ENCODE measurements at places on chromosomes 1 and 21.

GRCh38 chr1:213371847-213372619 lies 321.0 kb downstream of the RPS6KC1 start:
- DNase-seq, result no peak

DNA sequence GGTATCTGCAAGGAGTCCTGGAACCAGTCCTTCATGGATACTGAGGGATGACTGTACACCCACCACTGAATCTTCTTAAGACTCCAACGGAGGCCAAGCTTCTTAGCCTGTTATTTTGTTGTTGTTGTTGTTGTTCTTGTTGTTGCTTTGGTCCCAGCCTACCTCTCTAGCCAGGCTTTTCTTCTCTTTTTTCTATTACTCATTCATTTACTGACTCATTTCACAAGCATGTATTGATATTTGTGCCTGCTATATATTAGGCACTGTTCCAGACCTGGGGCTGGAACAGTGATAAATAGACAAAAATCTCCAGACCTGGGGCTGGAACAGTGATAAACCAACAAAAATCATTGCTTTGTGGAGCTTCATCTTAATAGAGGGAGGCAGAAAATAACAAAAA lies 20.4 kb downstream of the CENPF start:
- DNase-seq, result no peak

DNA sequence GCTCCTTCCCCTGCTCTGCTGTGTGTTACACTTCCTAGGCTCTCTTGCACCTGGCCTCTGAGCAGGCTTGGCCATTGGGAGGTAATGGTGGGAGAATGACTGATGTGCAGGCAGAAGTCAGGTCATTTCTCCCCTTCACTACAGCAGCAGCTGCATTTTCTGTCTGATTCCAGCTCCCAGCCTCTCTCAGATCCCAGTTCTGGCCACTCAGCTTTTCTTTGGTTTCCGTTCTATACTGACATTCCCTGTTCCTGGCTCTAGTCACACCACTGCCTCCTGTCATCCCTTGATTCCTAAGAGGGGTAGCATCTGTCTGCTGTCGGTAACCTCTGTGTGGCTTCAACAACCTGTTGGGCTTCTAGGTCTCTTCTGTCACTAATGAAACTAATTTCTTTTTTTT lies 127.7 kb upstream of the HOOK1 start:
- no peak for DNase-seq

DNA sequence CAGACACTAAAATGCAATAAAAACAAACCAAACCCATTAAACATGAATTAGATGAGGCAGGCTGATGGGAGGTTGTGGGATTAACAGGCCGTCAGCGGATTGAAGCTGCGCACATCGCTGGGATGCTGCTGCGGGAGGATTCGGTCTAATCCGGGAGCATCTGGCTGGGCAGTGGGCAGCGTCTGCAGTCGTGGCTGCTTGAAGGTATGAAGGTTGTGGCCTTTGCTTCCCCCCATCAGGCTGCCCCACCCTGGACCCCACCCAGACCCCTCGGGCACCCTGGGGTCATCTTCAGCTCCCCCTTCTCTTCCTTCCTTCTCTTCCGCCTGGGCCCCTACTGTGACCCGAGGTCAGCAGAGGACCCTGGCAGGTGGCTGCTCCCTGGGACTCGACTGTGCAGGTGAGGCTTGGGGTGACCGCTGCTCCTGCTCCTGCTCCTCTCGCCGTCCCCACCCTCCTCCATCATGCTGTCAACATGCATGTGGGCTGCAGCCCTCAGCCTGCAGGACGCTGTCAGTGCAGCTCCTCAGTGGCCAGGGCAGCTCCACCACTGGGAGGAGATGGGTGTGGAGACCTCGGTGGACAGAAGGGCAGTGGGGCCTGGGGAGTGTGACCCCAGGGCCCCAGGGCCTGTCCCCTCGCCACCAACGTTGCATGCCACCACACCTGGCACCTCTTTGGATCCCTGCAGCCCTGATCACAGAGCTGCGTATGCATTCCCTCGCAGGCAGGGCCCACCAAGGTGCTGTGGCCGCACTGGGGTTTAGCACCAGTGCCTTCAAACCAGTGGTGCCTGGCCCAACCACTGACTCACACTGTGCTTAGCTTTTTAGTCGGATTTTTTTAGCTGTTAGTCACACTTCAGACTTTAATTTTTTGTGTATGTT lies 112.2 kb upstream of the COL6A1 start:
- no peak for DNase-seq

DNA sequence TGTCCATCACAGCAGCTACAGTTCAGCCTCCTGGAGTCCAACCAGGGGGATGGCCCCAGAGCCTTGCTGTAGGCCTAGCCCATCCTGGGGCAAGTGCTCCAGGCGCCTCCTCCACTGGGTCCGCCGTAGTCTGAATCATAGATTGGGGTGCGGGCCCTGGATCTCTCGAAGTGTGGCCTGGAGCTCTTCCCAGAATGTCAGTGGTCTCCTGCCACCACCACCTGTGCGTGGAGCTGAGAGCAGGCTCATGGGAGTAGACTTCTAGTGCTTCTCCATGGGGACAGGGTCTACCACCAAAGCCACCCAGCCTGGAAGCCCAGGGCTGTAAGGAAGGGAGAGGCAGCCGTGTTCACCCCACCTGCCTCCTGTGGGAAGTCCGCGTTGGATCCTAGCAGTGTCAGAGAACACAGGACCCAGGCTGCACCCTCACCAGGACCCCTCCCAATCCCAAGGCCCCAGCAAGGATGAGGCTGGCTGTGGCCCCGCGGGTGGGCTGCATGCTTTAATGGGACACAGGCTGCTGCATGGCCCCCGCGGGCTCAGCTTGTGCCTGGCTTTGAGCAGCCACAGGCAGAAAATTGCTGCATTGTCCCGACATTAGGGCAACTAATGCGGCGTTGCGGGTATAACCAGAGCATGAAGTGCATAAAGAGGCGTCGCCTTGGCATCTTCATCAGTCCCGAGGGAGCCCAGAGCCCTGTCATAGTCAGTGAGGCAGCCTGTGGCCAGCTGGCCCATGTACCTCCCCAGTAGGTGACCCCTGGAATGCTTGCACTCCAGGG lies 735 bp upstream of the HES3 start:
- DNase-seq, result no peak

DNA sequence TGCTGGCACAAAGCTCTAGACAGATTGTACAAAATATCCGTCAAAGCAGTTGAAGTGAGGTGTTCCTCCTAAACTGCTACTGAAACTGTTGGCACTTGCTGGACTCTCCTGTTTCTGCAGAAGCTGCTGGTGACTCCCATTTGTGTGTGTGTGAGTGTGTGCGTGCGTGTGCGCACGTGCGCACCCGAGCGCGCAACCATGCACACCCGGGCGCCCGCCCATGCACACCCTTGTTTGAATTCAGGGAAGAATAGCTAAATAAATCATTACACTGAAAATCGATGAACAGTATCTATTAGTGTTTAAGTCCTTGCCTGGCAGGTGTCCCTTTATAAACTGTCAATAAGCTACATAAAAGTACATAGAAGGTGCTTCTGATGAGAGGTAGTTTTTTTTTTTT lies 156.4 kb upstream of the B3GALT2 start:
- DNase-seq, result no peak

DNA sequence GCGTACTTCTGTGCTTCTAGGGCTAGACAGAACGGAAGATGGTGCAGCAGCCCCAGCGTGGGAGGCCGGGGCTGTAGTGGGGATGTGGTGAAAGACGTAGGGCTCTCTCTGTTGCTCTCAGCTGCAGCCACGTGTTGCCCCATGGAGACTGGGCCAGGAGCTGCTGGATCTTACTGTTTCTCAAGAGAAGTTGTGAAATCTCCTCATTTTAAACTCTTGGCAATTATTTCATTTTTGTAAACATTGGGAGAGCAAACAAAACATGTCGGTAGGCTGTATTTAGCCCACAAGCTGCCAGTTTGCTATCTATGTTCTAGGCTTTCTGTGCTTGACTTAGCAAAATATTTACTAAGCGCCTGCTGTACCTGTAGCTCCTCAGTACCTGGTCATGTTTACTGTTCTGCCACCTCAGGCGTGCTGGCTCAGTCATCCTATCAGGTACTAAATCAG lies 15.9 kb upstream of the ELOA start:
- DNase-seq, result no peak

DNA sequence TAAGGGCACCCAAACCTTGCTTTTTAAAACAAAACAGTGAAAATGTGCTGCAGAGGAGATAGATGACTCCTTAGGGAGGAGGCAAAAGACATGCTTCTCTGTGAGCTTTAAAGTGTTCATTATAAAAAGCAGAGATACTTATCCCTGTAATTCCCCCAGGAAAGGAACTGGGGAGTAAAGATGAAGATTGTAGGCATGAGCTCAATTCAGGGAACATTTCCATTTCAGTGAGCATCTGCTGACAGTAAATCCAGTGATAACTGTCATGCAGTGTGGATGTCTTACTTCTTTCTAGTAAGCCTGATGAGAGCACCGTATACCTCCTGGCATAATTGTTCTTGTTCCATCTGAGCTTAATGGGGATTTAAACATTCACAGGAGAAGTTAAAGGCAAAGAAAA lies 1296.5 kb downstream of the MRPL39 start:
- DNase-seq, result no peak

DNA sequence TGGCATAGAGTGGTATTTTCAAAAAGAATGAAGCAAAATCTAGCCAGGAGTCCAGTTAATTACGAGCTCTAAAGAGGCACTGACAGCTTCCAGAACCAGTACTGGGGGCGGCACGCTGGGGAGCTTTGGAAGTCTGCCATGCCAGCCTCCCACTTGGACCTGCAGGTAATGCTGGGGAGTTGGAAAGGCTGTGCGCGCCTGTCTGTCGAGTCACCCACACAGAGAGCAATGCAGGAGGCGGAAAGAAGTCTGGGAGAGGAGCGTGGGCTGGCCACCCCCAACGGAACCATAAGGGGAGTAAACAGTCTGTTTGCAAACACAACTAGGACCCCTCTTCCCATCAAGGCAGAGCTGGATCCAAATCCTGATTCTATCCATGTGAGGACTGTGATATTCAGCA lies 84.5 kb downstream of the BEND5 start:
- no peak for DNase-seq

GRCh38 chr1:87956072-87956471 lies 627.4 kb downstream of the LMO4 start:
- DNase-seq, result no peak

DNA sequence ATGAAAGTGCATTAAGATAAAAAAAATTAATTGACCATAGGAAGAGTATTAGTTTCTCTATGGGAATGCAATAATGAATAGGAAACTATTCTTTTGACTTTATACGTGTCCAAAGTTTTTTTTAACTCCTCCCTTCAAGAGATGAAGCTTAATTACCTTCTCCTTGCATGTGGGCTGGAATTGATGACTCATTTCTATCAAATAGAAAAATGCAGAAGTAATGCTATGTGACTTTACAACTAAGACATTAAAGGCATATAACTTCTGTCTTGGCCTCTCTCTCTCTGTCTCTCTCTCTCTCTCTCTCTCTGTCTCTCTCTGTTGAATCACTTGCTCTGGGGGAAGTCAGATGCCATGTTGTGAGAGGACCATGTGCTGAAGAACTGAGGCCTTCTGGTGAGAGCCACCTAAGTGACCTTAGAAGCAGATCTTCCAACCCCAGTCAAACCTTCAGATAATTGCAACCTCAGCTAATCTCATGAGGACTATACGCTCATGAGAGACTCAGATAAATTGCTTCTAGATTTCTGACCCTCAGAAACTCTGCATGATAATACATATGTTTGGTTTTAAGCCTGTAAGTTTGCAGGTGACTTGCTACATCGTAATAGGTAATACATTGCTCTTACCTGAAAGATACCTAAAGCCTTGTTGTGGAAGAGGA lies 414.2 kb downstream of the KCNT2 start:
- DNase-seq, result no peak

DNA sequence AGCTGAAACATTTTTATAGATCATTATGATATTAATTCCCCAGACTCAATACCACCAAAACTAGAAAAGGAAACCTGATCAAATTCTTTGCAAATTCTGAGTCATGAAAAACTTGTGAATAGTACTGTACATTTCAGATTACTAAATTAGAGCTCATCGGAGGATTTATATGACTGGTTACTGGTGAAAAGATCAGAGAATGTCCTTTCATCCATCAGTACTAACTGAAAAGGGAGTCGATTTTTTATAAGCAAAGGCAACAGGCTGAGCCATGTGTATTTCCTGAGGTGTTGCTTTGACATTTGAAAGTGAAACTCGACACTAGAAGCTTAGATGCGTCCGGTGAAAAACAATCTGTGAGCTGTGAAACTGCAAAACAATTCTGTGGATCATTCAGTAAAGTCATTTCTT lies 155.7 kb downstream of the TNFSF18 start:
- no peak for DNase-seq

- DNase-seq, result no peak
Observed at GRCh38 chr1:229127301-229127700, 143.6 kb upstream of the RAB4A start.

GRCh38 chr1:77594366-77595112 lies 87.9 kb downstream of the ZZZ3 start:
- no peak for DNase-seq

- no peak for DNase-seq
Observed at GRCh38 chr21:37060296-37060695, 12.6 kb downstream of the PIGP start.

GRCh38 chr1:145977486-145978470 lies 13.3 kb downstream of the POLR3GL start:
- peak; percentile 83 for DNase-seq

- no peak for DNase-seq
Observed at GRCh38 chr1:215128504-215128903, 46.0 kb downstream of the KCNK2 start.

- DNase-seq, result peak; percentile 58
Observed at GRCh38 chr1:2314803-2315673, 76.3 kb downstream of the MORN1 start.

DNA sequence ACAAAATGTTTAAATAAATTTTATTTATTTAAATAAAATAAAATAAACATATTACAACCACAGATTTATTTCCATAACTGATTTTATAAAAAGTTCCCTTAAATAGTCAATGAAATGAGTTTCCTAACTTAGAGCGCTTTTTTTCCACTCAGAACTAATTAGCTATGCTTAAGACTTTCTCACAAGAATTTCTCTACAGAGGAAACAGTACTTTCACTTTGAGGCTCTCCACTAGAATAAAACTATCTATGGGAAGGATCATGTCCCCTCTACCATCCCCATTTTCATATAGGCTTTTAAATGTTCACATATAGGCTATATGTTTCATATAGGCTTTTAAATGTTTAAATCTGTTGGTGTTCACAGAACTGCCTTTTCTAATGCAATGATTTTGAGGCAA lies 40.0 kb upstream of the DPH5 start:
- no peak for DNase-seq

- no peak for DNase-seq
Observed at GRCh38 chr1:162670928-162671663, 38.8 kb downstream of the DDR2 start.

DNA sequence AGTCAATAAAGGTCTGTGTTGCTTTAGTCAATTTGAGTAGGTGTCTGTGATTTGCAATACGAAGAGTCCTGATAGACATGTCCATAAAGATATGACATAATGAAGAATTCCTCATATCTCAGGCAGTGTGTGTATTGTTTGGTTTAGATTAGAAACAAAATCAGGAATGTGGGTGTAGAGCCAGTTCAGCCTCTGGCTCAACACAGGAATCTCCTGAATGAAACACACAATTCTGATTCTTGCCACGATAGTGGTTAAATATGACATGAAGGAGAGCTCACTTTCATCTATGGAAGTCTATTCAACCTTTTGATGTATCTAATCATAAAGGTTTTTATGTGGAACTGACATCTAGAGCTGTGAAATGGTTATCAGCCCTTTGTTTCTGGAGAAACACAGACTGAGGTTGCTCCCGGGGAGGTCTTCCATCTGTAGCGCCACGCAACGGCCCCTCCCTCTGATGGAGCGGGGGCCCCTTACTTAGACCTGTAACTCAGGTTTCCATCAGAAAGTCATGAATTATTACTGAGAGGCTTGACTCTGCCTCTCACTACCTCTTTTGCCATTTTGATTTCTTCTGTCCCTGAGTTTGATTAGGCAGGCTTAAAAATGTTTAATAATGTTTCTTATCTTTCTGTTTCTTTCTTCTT lies 19.5 kb downstream of the TSPAN2 start:
- DNase-seq, result no peak

Measured in CD8-positive, alpha-beta memory T cell (primary cell).